ENCODE measurements at places on chromosomes 1 and 21. TPM values are rescaled to one million over a fixed set of nuclear protein-coding genes. Genes with fewer than 3 reads are reported as not detected.

DNA sequence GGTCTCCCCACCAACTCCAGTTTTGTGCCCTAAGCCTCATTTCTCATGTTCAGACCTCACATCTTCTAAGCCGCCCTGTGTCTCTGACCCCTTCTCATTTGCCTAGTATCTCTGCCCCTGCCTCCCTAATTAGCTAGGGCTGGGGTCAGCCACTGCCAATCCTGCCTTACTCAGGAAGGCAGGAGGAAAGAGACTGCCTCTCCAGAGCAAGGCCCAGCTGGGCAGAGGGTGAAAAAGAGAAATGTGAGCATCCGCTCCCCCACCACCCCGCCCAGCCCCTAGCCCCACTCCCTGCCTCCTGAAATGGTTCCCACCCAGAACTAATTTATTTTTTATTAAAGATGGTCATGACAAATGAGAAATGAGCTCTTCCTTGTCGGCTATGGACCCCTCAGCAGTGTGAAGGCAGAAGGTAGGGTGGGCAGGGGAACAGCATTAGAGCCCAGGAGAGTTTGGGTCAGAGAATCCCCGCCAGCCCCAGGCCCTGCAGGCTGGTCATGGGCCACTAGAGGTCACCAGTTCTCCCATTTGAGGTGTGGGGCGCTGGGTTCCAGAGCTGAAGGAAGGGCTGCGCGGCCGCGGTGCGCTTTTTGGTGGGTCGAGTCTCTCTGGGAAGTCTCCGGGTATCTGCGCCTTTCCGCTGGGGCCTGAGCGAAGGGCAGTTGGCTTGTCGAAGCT, 11.5 kb downstream of the ADAMTSL4 start:
- no peaks in the 10 kb centered on the region for H3K36me3 ChIP-seq
- H3K4me3 ChIP-seq, result peak overlapping the region; percentile 47
- peak overlapping the region; percentile 100 for H3K27ac ChIP-seq
- peak; percentile 85 for DNase-seq
- peaks cover 52% of the 10 kb centered on the region for H3K4me1 ChIP-seq

- no peaks in the 10 kb centered on the region for H3K36me3 ChIP-seq
- no peaks in the 10 kb centered on the region for H3K27me3 ChIP-seq
- H3K4me3 ChIP-seq, result no peak overlapping the region
- DNase-seq, result no peak
- H3K27ac ChIP-seq, result no peak overlapping the region
Measured at GRCh38 chr1:98523256-98523655, 138.3 kb upstream of the SNX7 start.

GRCh38 chr1:169683661-169684060, 27.8 kb downstream of the SELL start:
- H3K27ac ChIP-seq, result no peak overlapping the region
- DNase-seq, result no peak
- no peaks in the 10 kb centered on the region for H3K36me3 ChIP-seq
- H3K4me3 ChIP-seq, result no peak overlapping the region

- no peaks in the 10 kb centered on the region for H3K27me3 ChIP-seq
- no peaks in the 10 kb centered on the region for H3K4me1 ChIP-seq
- no peak overlapping the region for H3K27ac ChIP-seq
- no peaks in the 10 kb centered on the region for H3K36me3 ChIP-seq
- no peak for DNase-seq
Measured at GRCh38 chr1:113976609-113977278, 2.5 kb upstream of the OLFML3 start.

DNA sequence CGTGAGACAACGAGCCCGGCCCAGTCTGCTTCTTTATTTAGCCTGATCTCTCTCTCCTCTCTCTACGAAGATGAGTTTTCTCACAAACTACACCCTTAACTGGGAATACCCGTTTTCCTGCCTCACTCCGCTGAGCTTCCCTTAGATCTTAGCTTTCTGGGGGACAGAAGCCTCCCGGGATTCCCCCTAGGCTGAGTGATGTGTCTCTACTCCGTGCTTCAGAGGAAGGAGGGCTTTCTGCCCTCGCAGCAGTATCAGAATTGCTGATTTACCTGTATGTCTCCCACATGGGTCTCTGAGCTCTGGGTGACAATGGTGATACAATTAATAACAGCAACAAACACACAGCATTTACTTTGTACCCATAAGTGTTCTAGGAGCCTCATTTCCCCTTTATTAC, 1.0 kb downstream of the ZBTB17 start:
- H3K4me3 ChIP-seq, result peak overlapping the region; percentile 97
- H3K36me3 ChIP-seq, result no peaks in the 10 kb centered on the region
- no peak for DNase-seq
- H3K27me3 ChIP-seq, result no peaks in the 10 kb centered on the region

DNA sequence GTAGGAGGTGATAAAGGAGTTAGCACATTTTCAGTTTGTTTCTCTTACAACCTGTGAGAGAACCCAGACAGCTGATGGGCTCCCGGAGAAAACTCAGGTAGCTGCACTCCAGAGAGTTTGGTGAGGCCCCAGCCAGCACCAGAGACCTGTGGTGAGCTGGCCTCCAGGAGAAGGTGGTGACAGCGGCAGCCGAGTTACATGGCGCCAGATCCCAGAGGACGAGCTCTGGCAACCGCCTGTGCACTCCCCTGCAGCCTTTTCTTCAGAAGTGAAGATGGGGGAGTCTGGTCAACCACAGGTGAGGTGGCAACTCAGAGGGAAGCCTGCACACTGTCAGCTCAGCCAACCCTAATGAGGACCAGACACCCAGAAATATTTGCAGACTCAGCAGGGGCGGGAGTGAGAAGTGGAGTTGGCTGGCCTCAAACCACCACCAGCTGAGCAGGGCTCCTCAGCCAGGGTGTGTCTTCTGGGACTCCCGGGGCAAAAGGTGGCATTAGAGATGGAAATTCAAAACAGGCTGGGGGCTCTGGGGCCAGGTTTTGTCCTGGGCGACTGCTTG, 209.7 kb downstream of the SETD4 start:
- H3K4me1 ChIP-seq, result no peaks in the 10 kb centered on the region
- H3K27ac ChIP-seq, result peak overlapping the region; percentile 30
- H3K4me3 ChIP-seq, result no peak overlapping the region

DNA sequence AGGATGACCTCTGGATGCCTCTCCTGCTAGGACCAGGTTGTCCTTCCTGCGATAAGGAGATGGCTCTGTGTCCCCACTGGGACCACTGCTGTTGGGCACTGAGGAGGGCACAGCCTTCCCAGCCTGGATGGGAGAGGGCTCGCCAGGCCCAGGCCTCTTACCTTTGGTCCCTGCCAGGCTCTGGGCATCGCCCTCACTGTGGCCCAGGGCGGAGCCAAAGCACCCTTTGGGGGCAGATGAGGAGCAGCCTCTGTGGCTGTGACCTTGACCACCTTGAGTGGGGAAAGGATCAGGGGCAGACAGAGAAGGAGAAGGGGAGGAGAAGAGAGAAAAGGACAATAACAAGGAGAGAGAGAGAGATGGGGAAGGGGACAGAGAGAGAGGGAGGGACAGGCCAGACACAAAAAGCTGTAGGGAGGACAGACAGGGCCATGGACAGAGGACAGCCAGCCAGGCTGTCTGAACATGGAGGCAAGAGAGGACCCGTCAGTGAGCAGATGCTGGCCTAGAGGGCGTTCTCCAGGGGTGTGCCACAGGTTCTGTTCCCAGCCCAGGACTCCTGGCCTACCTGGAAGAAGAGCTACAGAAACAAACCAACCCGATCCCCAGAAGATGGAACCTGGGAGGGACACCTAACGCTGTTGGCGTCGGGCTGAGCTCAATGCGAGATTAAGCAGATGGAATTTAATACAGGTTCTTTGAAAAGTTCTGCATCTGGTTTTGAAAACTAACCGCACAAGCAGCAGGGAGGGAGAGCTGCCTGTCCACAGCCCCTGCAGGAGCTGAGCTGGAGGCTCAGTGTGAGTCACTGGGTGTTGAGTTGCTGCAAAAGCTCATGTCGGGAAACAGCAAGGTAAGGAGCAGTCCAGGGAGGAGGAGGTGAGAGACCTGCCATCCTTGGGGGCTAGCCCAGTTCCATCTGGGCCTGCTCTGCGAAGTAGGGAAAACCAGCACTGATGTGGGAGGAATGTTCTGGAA, 262.1 kb downstream of the PTPRU start:
- H3K4me3 ChIP-seq, result no peak overlapping the region
- H3K36me3 ChIP-seq, result no peaks in the 10 kb centered on the region
- no peak overlapping the region for H3K27ac ChIP-seq
- no peaks in the 10 kb centered on the region for H3K27me3 ChIP-seq
- no peak for DNase-seq

- no peaks in the 10 kb centered on the region for H3K36me3 ChIP-seq
- no peak for DNase-seq
- H3K27me3 ChIP-seq, result no peaks in the 10 kb centered on the region
- H3K4me1 ChIP-seq, result no peaks in the 10 kb centered on the region
- H3K27ac ChIP-seq, result no peak overlapping the region
Measured at GRCh38 chr1:29868096-29868495, 631.8 kb downstream of the PTPRU start.

- H3K36me3 ChIP-seq, result no peaks in the 10 kb centered on the region
- no peaks in the 10 kb centered on the region for H3K4me1 ChIP-seq
- H3K27me3 ChIP-seq, result no peaks in the 10 kb centered on the region
- H3K27ac ChIP-seq, result no peak overlapping the region
- H3K4me3 ChIP-seq, result no peak overlapping the region
Measured at GRCh38 chr1:242133796-242134195, 134.9 kb upstream of the MAP1LC3C start.

DNA sequence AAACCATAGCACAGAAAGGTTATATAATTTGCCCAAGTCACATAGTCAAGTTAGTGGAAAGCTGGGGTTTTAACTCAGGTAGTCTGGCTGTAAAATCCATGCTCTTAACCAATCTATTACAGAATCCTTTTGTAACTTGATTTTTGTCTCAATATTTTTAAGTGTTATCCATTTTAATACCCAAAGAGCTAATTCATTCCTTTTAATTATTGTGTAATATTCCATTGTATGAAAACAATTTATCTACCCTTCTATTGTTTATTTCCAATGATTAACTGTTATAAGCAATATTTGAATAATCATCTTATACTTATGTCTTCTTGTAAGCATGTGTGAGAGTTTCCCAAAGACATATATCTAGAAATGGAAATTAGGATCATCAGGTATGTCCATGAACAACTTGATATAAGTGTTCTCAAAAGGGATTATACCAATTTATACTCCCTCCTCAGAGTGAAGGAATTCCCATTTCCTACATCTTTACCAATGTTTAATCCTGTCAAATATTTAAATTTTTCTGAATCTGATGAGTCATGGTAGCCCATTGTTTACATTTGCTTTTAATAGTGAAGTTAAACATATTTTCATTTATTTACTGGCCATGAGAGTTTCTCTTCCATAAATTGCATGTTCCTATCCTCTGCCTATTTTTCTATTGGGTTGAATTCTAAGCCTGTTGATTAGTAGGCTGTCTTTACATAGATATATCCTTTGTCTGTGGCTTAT, 13.9 kb downstream of the TEX50 start:
- H3K4me3 ChIP-seq, result no peak overlapping the region
- H3K27me3 ChIP-seq, result no peaks in the 10 kb centered on the region
- no peak for DNase-seq
- no peaks in the 10 kb centered on the region for H3K36me3 ChIP-seq

GRCh38 chr1:223831755-223832636, 13.8 kb downstream of the TP53BP2 start:
- no peak for DNase-seq
- peaks cover 8% of the 10 kb centered on the region for H3K4me1 ChIP-seq
- H3K27ac ChIP-seq, result peak overlapping the region; percentile 49

DNA sequence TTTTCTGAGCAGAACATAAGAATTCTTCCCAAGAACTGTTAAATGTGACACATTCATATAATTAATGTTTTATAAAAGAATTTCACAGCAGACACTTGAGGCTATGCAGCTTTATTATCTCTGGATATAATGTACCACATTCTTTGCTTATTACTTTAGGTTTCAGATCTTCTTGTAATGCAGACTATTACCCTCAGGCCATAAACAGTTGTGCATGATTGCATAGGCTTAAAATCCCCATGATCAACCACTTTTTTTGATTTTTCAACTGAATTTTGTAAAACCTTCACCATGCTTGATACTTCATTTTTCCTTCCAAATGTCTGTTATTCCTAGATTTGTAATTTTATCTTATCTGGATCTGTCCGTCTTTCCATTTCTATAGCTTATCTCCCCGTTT, 1355.7 kb downstream of the BRINP3 start:
- H3K4me3 ChIP-seq, result no peak overlapping the region
- no peak for DNase-seq
- H3K36me3 ChIP-seq, result no peaks in the 10 kb centered on the region
- H3K4me1 ChIP-seq, result no peaks in the 10 kb centered on the region
- H3K27ac ChIP-seq, result no peak overlapping the region
- H3K27me3 ChIP-seq, result no peaks in the 10 kb centered on the region

DNA sequence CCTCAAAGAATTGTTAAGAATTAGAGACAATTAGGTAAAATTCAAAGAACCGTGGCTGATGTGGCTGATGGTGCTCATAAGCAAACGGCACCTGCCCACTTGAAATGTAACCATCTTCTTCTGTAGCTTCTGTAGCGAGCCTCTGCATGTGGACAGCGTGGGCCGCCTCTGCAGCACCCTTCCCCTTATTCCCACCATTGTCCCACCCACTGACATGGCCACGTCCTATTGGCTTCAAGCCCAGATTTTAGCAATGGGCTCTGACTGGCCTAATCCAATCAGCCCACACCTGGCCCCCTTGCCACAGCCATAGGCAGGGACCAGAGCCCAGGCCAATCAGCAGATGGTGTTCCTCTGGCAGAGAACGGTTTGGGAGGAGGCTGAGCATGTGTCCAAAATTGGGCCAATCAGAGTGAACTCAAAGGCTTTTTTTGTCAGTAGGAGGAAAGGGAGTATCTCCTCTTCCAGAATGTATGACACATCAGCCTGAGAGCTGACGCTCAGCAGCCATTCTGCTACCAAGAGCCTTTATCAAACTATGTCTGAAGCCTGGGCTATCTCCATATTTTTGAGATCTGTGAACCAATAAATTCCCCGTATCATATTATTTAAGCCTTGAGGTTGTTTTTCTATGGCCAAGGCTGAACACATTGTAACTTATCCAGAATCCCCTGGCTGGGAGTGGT, 518.5 kb downstream of the SMYD3 start:
- no peak overlapping the region for H3K4me3 ChIP-seq
- H3K27me3 ChIP-seq, result no peaks in the 10 kb centered on the region
- H3K4me1 ChIP-seq, result no peaks in the 10 kb centered on the region
- no peak for DNase-seq

GRCh38 chr1:41800311-41800829, 118.4 kb downstream of the HIVEP3 start:
- no peak overlapping the region for H3K27ac ChIP-seq
- no peak for DNase-seq
- no peaks in the 10 kb centered on the region for H3K4me1 ChIP-seq
- H3K4me3 ChIP-seq, result no peak overlapping the region
- no peaks in the 10 kb centered on the region for H3K36me3 ChIP-seq

- no peaks in the 10 kb centered on the region for H3K36me3 ChIP-seq
- DNase-seq, result no peak
- H3K4me3 ChIP-seq, result no peak overlapping the region
Measured at GRCh38 chr1:157087030-157087429, 12.6 kb downstream of the ETV3L start.

KLHL17 gene
- 18.0 TPM for total RNA-seq

TNFSF4 gene
- total RNA-seq, result 0.73 TPM

ESPN gene
- 11.1 TPM for total RNA-seq

IGSF9 gene
- not detected for total RNA-seq

ETV3L gene
- not detected for total RNA-seq

DMRTA2 gene
- total RNA-seq, result not detected

EXTL1 gene
- 0.98 TPM for total RNA-seq

SCAMP3 gene
- total RNA-seq, result 64.9 TPM

SPRR2G gene
- not detected for total RNA-seq

CD55 gene
- total RNA-seq, result 132 TPM

NR5A2 gene
- 4.9 TPM for total RNA-seq

ORC1 gene
- 0.33 TPM for total RNA-seq

SPATC1L gene
- 1.6 TPM for total RNA-seq

Data from breast epithelium (tissue), 4 donors.